Esophagus muscularis mucosa (tissue), 4 donors: ENCODE measurements at places on chromosomes 5 and 9. TPM values are rescaled to one million over a fixed set of nuclear protein-coding genes. Genes with fewer than 3 reads are reported as not detected.

- peaks cover 13% of the 10 kb centered on the region for H3K4me1 ChIP-seq
- no peaks in the 10 kb centered on the region for H3K27me3 ChIP-seq
- H3K4me3 ChIP-seq, result no peak overlapping the region
- no peak overlapping the region for H3K27ac ChIP-seq
- H3K36me3 ChIP-seq, result no peaks in the 10 kb centered on the region
- DNase-seq, result no peak
Measured at GRCh38 chr9:128155736-128156500, 4.1 kb upstream of the BBLN start.

GRCh38 chr5:108417166-108417670 is 35.3 kb upstream of the FBXL17 start:
- no peak overlapping the region for H3K4me3 ChIP-seq
- no peaks in the 10 kb centered on the region for H3K27me3 ChIP-seq
- no peaks in the 10 kb centered on the region for H3K36me3 ChIP-seq
- H3K27ac ChIP-seq, result no peak overlapping the region
- DNase-seq, result no peak

- DNase-seq, result no peak
- H3K27ac ChIP-seq, result no peak overlapping the region
- no peaks in the 10 kb centered on the region for H3K27me3 ChIP-seq
- H3K4me3 ChIP-seq, result no peak overlapping the region
Measured at GRCh38 chr5:117131048-117131679, 556.5 kb upstream of the SEMA6A start.

GRCh38 chr5:68521776-68522175 is 306.2 kb downstream of the PIK3R1 start:
- no peak overlapping the region for H3K27ac ChIP-seq
- H3K36me3 ChIP-seq, result no peaks in the 10 kb centered on the region
- no peaks in the 10 kb centered on the region for H3K27me3 ChIP-seq
- DNase-seq, result no peak

GRCh38 chr5:112684737-112685136 is 52.9 kb upstream of the APC start:
- no peaks in the 10 kb centered on the region for H3K36me3 ChIP-seq
- no peaks in the 10 kb centered on the region for H3K27me3 ChIP-seq
- no peak overlapping the region for H3K4me3 ChIP-seq

- no peak overlapping the region for H3K4me3 ChIP-seq
- H3K36me3 ChIP-seq, result no peaks in the 10 kb centered on the region
- H3K4me1 ChIP-seq, result no peaks in the 10 kb centered on the region
- H3K27ac ChIP-seq, result no peak overlapping the region
- H3K27me3 ChIP-seq, result no peaks in the 10 kb centered on the region
Measured at GRCh38 chr5:74415695-74416102, 224.8 kb downstream of the ENC1 start.

DNA sequence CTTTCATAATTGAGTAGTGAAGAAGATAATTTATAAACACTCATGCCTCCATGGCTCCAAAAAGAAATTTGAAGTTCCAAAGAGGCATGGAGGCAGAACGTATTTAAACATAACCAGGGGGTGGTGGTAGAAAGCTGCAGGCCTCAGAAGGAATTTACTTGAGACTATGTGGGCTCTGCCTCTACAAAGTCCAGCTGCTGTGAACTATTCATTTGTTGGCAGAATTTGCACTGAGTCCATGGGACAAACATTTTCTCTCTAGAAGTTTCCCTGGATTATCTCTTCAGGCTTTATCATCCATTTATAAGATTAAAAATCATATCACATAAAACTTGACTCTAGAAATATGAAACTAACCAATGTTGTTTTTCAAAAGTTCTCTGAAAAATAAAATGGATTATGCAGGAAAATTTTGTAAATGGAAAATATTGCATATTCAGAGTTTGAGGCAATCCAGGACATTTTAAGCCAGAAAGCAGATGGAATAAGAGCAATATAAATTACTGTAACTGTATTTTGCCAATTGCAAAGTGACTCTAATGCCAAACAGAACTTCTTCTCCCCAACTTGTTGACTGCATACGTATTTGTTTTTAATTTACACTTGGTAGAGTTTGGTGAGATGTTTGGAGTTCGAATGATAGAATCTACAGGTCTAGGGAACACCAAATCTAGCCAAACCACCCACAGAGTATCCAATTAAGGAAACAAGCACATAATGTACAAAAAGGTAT is 258.2 kb downstream of the ENC1 start:
- no peaks in the 10 kb centered on the region for H3K36me3 ChIP-seq
- no peak overlapping the region for H3K4me3 ChIP-seq
- H3K27ac ChIP-seq, result peak overlapping the region; percentile 56
- H3K4me1 ChIP-seq, result peaks cover 28% of the 10 kb centered on the region
- DNase-seq, result no peak

- DNase-seq, result no peak
- H3K36me3 ChIP-seq, result no peaks in the 10 kb centered on the region
- H3K27me3 ChIP-seq, result peaks cover 31% of the 10 kb centered on the region
- no peak overlapping the region for H3K27ac ChIP-seq
- H3K4me3 ChIP-seq, result no peak overlapping the region
Measured at GRCh38 chr9:132175431-132175830, 13.6 kb downstream of the NTNG2 start.

- peaks cover 36% of the 10 kb centered on the region for H3K4me1 ChIP-seq
- no peaks in the 10 kb centered on the region for H3K27me3 ChIP-seq
- peak overlapping the region; percentile 47 for H3K27ac ChIP-seq
- peak; percentile 83 for DNase-seq
Measured at GRCh38 chr5:180873615-180874520, 12.8 kb upstream of the ZFP62 start.

DNA sequence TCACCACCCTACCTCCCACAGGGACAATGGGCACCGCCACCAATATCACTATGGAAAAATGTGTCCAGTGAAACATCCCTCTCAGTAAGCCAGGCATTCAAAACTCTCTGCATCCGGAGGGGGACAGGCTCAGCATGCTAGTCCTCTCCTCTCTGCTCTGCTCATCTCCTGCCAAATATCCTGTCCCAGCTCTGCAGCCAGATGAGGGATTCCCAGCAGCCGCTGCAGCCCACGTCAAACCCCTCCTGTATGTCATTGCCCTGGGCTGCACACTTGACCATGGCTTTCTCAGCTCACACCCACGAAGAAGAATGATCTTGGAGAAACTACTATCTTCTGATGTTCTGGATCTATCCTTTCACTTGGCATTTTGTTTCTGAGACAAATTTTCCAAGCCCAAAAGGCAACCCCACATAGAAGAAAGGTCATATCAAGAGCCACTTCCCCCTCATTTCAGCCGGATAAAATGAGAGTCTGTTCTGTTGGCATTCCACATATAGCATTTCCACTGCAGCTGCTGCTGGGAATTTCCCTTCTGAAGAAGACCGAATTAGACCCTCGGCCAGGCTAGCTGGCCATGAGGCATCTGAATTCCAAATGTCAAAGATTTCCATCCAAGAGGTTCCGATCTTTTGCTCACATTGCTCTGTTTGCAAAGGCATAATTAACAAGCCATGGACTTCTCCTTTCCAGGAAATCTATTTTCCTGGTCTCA is 338.0 kb downstream of the ACTL7B start:
- H3K27me3 ChIP-seq, result no peaks in the 10 kb centered on the region
- no peak overlapping the region for H3K4me3 ChIP-seq
- DNase-seq, result no peak
- H3K27ac ChIP-seq, result no peak overlapping the region

- H3K36me3 ChIP-seq, result no peaks in the 10 kb centered on the region
- no peak overlapping the region for H3K4me3 ChIP-seq
- no peaks in the 10 kb centered on the region for H3K27me3 ChIP-seq
- H3K27ac ChIP-seq, result no peak overlapping the region
- peaks cover 20% of the 10 kb centered on the region for H3K4me1 ChIP-seq
Measured at GRCh38 chr5:73822989-73823339, 197.0 kb downstream of the ARHGEF28 start.

DNA sequence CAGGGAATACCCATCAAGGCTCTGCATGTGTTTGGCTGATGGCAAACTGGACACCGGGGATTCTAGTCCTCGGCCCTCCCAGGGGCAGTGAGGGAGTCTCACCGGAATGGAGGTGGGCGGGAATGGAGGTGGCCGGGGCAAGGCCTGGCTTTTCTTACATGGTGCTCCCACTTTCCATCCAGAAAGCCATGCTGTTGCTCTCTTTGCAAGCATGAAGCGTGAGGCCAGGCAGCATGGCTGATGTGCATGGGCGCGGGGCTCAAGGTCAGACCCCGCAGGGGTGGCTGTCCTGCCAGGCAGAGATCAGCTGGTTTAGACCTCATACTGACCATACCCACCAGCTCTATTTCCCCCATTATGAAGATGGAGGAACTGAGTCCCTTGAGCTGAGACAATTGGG is 108.0 kb upstream of the PHYKPL start:
- no peak for DNase-seq
- no peaks in the 10 kb centered on the region for H3K4me1 ChIP-seq
- no peak overlapping the region for H3K4me3 ChIP-seq

DNA sequence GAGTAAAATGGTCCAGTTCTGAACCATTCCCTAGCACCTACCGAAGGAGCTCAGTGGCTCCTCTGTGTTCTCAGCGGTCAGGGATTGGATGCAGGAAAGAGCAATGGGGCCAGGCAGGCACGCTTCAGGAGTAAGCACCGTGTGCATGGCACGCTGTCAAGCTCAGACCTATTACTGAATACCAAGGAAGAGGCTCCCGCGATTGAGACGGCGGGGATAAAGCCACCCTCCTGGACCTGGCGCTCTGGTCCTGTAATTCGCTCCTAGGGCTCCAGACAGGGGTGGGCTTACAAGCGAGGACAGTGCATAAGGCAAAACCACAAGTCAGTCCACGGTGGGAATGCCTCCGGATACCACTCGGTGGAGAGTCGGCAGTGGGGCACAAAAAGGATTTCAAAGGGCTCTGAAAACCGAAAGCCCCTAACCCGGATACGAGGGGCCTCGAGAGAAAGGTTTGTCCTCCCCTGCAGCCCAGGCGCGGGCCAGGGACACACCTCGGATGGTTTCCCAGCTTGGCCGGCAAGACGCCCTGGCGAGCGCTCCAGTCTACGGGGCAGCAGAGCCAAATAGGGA is 988 bp downstream of the OXCT1 start:
- DNase-seq, result no peak
- peak overlapping the region; percentile 98 for H3K27ac ChIP-seq
- no peaks in the 10 kb centered on the region for H3K36me3 ChIP-seq
- H3K4me3 ChIP-seq, result peak overlapping the region; percentile 83

DNA sequence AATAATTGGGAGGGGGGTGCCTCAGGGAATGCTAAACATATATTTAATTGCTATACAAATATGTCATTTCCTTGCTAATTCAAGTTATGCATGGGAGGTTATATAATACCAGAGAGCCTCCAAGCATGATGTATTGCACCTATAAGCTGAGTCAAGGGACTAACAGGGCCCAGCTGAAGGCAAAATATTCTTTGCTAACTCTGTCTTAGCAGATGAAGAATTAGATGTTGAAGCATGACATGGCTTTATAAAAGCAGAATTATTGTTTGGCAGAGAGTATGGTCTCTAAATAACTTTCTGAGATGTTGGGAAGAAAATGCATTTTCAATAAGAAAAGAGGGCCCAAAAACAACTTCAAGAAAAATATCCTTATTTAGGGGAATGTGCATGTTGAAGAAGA is 60.4 kb downstream of the SGCD start:
- H3K27me3 ChIP-seq, result no peaks in the 10 kb centered on the region
- H3K4me1 ChIP-seq, result peaks cover 31% of the 10 kb centered on the region
- DNase-seq, result no peak
- no peak overlapping the region for H3K27ac ChIP-seq
- no peaks in the 10 kb centered on the region for H3K36me3 ChIP-seq

DNA sequence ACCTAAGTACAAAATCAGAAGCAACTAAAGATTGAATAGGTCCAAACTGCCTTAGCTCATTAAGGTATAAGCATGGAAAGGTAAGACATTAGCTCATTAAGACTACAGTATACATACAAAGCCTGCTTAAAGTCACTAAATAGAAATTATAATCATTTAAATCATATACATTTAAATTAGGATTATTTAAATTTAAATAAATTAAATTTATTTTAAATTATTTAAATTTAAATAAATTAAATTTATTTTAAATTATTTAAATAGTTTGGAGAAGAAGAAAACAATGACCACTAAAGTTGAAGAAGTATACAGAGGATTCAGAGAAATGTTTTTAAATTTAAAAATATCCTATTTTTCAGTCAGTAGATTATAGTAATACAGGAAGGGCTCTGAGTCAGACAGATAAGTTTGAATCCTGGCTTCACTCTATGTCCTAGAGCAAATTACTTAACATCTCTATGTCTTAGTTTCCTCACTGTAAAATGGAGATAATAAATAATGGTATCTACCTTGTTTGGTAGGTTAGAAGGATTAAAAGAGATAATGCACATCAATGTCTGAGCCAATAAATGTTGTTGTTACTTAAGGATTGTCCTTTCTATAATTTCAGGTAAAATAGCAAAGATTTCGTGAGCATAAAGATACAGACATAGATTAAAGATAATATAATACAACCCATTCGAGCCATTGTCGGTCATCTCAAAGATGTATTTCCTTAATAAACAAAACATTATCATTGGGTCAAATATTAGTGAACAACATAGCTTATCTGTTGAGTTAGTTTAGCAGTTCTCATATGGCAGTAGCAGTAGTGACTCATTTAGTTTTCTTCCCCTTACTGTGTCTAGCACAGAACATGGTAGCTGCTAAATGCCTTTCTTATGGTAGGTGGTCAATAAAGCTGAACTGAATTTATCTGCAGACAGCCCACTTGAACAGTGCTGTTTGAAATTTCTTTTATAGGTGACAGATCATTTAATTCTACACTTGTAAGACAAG is 100.6 kb downstream of the KIAA0825 start:
- no peaks in the 10 kb centered on the region for H3K4me1 ChIP-seq
- H3K27me3 ChIP-seq, result no peaks in the 10 kb centered on the region
- no peak overlapping the region for H3K4me3 ChIP-seq
- H3K27ac ChIP-seq, result no peak overlapping the region
- DNase-seq, result no peak
- H3K36me3 ChIP-seq, result no peaks in the 10 kb centered on the region

DNA sequence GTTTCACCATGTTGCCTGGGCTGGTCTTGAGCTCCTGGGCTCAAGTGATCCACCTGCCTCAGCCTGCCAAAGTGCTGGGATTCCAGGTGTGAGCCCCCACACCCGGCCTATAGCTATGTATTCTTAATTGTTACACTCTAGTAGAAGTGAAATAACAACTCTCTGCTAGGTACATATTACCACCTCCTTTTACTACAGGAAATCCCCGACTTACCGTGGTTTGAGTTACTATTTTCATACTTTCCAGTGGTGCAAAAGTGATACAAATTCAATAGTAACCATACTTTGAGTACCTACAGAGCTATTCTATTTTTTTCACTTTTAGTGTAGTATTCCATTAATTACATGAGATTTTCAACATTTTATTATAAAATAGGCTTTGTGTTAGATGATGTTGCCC is 719 bp downstream of the ARL14EPL start:
- H3K27me3 ChIP-seq, result no peaks in the 10 kb centered on the region
- H3K36me3 ChIP-seq, result no peaks in the 10 kb centered on the region
- no peak overlapping the region for H3K27ac ChIP-seq
- no peak overlapping the region for H3K4me3 ChIP-seq
- DNase-seq, result no peak

The FBN2 gene
- total RNA-seq, result 11.7 TPM

The MYORG gene
- total RNA-seq, result 20.8 TPM

The CPEB4 gene
- total RNA-seq, result 96.4 TPM

The SV2C gene
- total RNA-seq, result 0.23 TPM

The TEK gene
- 13.6 TPM for total RNA-seq
